ENCODE measurements at places on chromosomes 13 and 19.

DNA sequence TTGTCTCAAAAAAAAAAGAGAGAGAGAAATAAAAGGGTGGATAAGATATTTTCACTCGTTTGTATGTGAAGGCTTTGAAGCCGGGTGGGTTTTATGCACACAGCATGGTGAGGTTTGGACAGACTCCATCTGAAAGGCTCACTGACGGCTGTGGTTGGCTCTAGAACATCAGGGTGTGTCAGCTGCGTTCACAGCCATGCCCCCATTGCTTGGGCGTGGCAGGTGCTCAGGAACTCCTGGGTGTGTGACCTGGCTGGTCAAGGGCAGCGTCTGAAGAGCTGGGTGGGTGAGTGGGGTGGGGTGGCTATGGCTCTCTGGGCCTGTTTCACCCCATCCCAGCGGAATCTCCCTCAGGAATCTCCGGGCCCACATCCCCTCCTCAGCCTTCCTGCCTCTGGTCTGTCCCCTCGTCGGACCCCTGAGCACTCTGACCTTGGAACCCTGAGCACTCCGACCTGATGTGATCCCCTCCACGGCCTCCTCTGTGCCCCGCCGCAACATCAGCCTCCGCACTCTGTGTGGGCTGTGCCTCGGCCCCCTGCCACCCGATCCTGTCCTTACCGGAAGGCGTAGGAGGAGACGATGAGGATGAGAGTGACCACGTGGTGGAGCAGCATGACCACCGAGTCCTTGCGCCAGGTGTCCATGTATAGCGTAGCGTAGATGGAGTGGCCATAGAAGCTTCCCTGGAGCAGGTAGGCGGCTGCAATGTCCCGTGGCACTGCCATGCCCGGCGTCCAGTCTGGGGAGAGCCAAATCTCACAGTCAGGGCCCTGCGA lies 12.2 kb downstream of the CERS1 start:
- H3K4me1 ChIP-seq = no peaks in the 10 kb centered on the region
- H3K36me3 ChIP-seq = no peaks in the 10 kb centered on the region
- no peak overlapping the region for H3K27ac ChIP-seq
- H3K27me3 ChIP-seq = peaks cover 6% of the 10 kb centered on the region
- no peak overlapping the region for H3K4me3 ChIP-seq

DNA sequence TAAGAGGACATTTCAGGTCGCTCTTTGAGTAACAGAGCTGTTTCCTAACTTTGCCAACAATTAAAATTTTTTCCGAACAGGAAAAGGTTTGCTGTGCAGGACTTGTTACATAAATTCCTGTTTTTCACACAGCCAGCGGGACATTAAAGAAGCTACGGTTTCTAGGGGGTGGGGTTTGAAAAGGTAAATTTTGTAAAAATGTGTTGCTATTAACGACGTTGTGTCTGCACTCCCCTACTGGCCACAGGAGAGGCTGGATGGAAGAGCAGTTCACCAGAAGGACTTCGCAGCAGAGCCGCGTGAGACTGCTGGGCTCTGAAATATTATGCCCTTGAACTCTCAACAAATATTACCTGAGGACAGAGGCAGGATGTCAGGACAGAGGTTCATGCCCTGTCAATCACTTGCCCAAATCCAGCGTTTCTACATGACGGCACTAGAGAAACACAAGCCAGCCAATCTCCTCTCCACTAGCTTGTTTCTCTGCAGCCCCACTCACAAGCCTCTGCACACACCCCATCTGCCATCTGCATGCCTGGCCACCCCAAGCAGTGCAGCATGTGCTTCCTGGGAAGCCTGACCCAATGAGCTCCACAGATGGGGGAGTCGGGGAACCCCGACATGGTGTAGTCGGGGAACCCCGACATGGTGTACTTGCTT lies 102.0 kb downstream of the FOXO1 start:
- H3K27me3 ChIP-seq = no peaks in the 10 kb centered on the region
- peaks cover 94% of the 10 kb centered on the region for H3K4me1 ChIP-seq
- H3K36me3 ChIP-seq = peaks cover 9% of the 10 kb centered on the region
- H3K27ac ChIP-seq = peak overlapping the region; percentile 94
- H3K4me3 ChIP-seq = peak overlapping the region; percentile 68

GRCh38 chr13:102561933-102562332 lies 34.9 kb upstream of the TPP2 start:
- H3K4me3 ChIP-seq = no peak overlapping the region
- H3K27me3 ChIP-seq = peaks cover 26% of the 10 kb centered on the region
- no peak for DNase-seq
- peaks cover 5% of the 10 kb centered on the region for H3K36me3 ChIP-seq

GRCh38 chr19:40717880-40718773 lies 1.2 kb downstream of the ITPKC start:
- H3K4me3 ChIP-seq = peak overlapping the region; percentile 90
- H3K4me1 ChIP-seq = peaks cover 75% of the 10 kb centered on the region
- peaks cover 7% of the 10 kb centered on the region for H3K36me3 ChIP-seq
- no peaks in the 10 kb centered on the region for H3K27me3 ChIP-seq
- DNase-seq = no peak

DNA sequence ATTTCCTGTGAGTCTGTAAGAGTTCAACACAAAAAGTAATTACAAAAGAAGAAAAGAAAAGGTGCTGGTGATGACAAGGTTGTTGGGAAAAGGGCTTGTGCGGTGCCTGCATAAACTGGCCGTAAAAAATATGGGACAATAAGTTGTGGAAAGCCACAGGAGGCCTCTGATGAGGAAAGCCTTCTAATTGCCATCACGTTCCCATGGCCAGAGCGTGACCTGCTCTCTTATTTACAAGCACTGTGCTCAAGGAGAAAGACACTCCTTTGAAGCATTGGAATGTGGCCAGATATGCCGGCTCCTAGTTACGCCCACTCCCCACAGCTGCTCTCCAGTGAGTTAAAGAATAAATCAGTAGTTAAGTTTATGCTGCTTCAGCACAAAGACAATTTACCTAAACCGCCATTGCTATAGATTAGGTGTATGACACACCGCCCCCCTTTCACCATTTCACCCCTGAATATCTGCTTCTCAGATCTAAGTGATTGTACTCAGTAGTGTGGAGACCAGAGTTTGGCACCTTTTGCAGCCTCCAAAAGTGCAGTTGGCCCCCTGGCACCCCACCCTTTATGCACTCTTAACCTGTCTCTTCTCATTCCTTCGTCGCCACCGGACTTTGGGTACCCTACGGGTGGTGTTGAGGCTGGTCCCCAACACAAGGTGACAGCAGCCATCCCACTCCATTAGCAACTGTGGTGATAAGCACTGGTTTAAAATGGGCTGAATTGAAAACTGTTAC lies 8.1 kb upstream of the PGLYRP1 start:
- peaks cover 5% of the 10 kb centered on the region for H3K27me3 ChIP-seq
- H3K4me1 ChIP-seq = peaks cover 15% of the 10 kb centered on the region
- no peaks in the 10 kb centered on the region for H3K36me3 ChIP-seq
- H3K27ac ChIP-seq = no peak overlapping the region
- DNase-seq = no peak
